ENCODE measurements at places on chromosomes 16 and 17. TPM values are rescaled to one million over a fixed set of nuclear protein-coding genes. Genes with fewer than 3 reads are reported as not detected.
A peak's percentile ranks its signal among the peaks of the same experiment; 100 is the strongest.

The NUPR1 gene
- polyA plus RNA-seq, result not detected

DNA sequence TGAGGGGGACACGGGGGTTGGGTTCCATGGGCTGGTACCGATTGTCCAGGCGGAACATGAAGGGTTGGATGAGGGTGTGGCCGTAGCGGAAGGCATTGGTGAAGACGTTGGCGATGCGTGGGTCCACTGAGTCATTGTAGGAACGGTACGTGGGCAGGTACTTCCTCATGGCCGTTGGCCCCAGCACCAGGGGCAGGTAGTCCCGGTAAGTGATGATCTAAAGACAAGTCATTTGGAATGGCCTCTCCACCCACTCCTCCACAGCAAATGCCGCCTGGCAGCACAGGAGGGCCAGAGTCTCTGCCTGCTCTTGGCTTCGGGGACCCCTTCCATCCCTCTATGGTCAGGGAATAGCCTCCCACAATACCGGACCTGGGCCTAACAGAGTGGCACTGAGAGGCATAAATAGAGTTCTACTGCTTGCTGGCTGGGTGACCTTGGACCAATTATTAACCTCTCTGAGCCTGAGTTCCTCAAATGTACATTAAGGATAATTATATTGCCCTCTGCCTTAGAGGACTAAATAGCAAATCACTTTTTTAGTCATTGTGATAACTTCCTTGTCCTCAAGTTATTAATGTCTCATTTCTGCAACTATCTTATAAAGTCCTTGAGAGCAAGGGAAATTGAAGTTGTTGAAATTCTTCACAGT lies 7.2 kb downstream of the MPO start:
- no peak overlapping the region for H3K27ac ChIP-seq
- no peaks in the 10 kb centered on the region for H3K27me3 ChIP-seq
- no peak for DNase-seq
- H3K4me3 ChIP-seq, result no peak overlapping the region

DNA sequence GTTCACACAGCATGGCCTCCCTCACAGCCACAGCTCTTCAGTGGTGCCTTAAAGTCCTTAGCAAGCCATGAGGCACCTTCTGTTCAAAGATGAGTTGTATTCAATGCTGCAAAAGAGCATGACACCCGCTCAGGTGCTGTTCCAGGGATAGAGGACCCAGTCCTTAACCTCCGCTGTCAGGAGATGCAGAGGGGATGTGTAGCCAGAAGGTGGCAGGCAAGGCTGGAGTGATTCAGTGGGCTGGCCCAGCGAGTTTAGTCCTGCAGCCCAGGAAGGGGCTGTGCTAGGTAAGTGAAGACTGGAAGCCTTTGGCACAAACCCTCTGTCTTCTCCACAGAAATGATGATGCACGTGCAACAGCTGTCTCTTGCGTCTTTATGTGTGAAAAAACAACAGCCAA lies 25.0 kb upstream of the ADAM11 start:
- H3K27me3 ChIP-seq, result no peaks in the 10 kb centered on the region
- H3K36me3 ChIP-seq, result no peaks in the 10 kb centered on the region
- no peak for DNase-seq
- no peaks in the 10 kb centered on the region for H3K4me1 ChIP-seq

GRCh38 chr17:28897769-28898526 lies 415 bp upstream of the FLOT2 start:
- no peaks in the 10 kb centered on the region for H3K27me3 ChIP-seq
- H3K36me3 ChIP-seq, result peaks cover 5% of the 10 kb centered on the region
- peak overlapping the region; percentile 84 for H3K27ac ChIP-seq
- no peak for DNase-seq
- peak overlapping the region; percentile 93 for H3K4me3 ChIP-seq

The TPSG1 gene
- not detected for polyA plus RNA-seq

GRCh38 chr16:56191835-56192634 lies 746 bp downstream of the GNAO1 start:
- no peak for DNase-seq
- no peaks in the 10 kb centered on the region for H3K36me3 ChIP-seq
- no peak overlapping the region for H3K27ac ChIP-seq
- peaks cover 24% of the 10 kb centered on the region for H3K4me1 ChIP-seq
- H3K27me3 ChIP-seq, result peaks cover 14% of the 10 kb centered on the region
- peak overlapping the region; percentile 44 for H3K4me3 ChIP-seq

GRCh38 chr16:333406-334094 lies 19.0 kb downstream of the AXIN1 start:
- no peaks in the 10 kb centered on the region for H3K36me3 ChIP-seq
- H3K27ac ChIP-seq, result no peak overlapping the region
- H3K4me1 ChIP-seq, result peaks cover 46% of the 10 kb centered on the region
- no peak for DNase-seq

DNA sequence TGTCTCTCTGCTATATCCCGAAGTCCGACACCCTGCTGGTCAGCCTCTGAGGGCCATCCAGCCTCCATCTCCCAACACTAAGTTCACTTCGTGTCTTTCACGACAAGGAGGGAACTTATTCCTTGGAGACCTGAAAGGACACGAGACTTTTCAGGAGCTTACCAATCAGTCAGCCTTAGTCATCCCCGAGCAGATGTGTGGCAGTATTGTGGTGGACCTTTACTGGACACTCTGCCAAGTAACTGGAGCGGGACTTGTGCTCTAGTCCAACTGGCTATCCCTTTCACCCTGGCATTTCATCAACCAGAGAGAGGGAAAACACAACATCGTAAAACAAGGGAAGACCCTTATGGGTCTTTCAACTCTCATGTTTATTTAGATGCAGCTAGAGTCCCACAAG lies 87.1 kb downstream of the EMP2 start:
- no peaks in the 10 kb centered on the region for H3K36me3 ChIP-seq
- no peaks in the 10 kb centered on the region for H3K4me1 ChIP-seq
- no peak overlapping the region for H3K4me3 ChIP-seq

- no peak for DNase-seq
- H3K27me3 ChIP-seq, result peaks cover 14% of the 10 kb centered on the region
- H3K27ac ChIP-seq, result no peak overlapping the region
- no peaks in the 10 kb centered on the region for H3K4me1 ChIP-seq
- H3K36me3 ChIP-seq, result no peaks in the 10 kb centered on the region
Measured at GRCh38 chr16:49282690-49283375, 1.2 kb upstream of the CBLN1 start.

The PROCA1 gene
- polyA plus RNA-seq, result 1.2 TPM

All from CD8-positive, alpha-beta memory T cell (primary cell).